Stimulated activated CD4-positive, alpha-beta T cell treated with anti-CD3 and anti-CD28 coated beads, Interleukin-12 subunit alpha, Interleukin-12 subunit beta, amount 100 ng/mL, for 4 hours (primary cell): ENCODE measurements at places on chromosomes 13 and 19.

GRCh38 chr19:2902590-2903218 is 2.0 kb downstream of the ZNF57 start:
- DNase-seq = no peak

- no peak for DNase-seq
These were observed 222.5 kb downstream of the OXGR1 start for GRCh38 chr13:96771486-96772367.

DNA sequence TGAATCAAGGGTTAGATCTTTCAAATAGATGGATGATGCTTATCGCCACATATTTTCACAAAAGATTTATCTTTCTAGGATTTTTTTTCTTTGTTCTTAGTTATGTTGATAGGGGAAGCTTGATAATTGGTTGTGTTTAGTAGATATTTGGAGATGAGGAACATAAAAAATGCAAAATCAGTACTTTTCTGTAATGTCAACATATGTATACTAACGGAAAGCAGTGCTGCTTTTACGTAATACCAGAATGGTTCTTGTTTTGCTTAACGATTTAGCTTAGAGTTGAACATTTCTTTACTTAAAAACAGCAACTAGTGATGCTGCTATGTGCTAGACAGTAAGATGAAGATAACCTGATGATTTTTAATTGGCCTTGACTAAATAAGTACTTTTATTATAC is 3.0 kb downstream of the ZMYM2 start:
- no peak for DNase-seq

DNA sequence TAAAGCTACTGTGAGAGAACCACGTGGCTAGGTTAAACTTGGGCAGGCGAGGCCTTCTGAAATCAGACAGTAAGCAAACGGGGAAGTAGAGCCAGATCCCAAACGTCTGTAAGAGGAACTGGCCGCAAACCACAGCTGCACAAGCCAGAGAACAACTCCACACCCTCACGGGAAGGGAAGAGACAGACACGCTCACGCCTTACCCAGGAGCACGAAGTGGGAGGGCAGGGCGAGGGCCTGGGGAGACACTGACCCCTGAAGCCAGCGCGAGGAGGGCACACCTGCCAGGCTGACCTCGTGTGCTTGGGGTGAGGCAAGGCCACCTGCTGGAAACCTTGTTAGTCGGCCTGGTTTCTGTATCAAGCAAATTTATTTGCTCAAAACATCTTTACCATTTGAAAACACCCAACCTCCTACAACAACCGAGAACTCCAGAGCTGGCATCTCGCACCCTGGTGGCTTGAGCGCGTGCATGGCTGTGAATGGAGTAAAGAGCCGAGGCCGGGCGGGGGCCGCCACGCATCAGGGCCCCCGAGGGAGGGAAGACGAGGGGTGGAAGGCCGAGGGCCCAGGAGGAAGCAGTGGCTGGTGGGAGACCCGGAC is 7.3 kb downstream of the POLR2E start:
- DNase-seq = no peak

- DNase-seq = no peak
These were observed 116.6 kb upstream of the MCF2L start for GRCh38 chr13:112852392-112852791.

- DNase-seq = no peak
These were observed 312.5 kb downstream of the DCLK1 start for GRCh38 chr13:35818633-35819067.

DNA sequence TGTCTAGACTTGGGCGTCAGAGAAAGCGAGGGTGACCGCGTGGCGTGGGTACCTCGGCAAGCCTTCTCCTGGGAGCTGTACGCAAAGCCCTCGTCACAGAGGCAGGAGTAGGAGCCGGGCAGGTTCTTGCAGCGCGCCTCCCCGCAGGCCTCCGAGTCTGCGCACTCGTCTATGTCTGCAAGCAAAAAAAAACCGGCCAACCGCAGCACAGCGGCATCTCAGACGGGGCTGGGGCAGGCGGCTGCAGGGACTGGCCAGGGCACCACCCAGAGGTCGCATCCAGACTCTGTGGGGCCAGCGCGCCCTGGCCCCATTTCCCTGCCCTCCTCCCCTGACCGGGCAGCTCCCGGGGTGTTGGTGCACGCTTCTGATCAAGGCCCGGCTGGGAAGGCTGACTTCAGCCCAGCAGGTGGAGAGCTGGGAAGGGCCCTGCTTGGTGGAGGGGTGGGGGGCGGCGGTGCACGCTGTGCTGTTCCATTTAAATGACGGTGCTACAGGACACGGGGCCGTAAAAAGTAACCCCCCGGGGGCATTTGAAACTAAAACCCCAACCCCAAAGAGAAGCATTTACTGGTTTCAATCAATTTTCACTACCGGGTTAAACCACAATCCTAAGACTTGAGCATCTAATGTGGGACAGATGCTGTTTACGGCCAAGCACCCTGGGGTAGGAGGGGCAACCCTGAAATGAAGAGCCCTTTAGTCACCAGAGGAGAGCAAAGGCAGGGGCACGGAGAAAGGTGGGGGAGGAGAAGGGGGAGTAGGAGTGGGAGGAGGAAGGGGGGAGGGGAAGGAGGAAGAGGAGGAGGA is 28.2 kb downstream of the GAS6 start:
- DNase-seq = no peak
